ENCODE measurements at places on chromosomes 1 and 21.

GRCh38 chr1:225875044-225875815 lies 7.0 kb downstream of the TMEM63A start:
- no peak for DNase-seq

- DNase-seq = no peak
Measured at GRCh38 chr1:36436821-36437220, 13.4 kb downstream of the OSCP1 start.

DNA sequence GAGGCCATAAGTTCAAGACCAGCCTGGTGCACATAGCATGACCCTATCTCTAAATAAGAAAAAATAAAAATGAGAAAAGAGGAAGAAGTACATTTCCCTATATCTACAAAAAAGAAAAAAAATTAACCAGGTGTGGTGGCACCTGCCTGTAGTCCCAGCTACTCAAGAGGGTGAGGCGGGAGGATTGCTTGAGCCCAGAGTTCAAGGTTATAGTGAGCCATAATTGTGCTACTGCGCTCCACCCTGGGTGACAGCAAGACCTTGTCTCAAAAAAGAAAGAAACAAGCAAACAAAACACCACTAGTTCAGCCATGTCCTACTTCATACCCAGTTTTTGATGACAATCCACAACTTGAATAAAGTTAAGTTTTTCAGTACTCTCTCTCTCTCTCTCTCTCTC lies 30.7 kb upstream of the TDRD10 start:
- no peak for DNase-seq

GRCh38 chr1:116164150-116164549 lies 53.0 kb downstream of the MAB21L3 start:
- DNase-seq = no peak

- DNase-seq = no peak
Measured at GRCh38 chr1:50610563-50610962, 187.3 kb upstream of the DMRTA2 start.

GRCh38 chr1:9035226-9035625 lies 9.0 kb upstream of the SLC2A7 start:
- DNase-seq = no peak

DNA sequence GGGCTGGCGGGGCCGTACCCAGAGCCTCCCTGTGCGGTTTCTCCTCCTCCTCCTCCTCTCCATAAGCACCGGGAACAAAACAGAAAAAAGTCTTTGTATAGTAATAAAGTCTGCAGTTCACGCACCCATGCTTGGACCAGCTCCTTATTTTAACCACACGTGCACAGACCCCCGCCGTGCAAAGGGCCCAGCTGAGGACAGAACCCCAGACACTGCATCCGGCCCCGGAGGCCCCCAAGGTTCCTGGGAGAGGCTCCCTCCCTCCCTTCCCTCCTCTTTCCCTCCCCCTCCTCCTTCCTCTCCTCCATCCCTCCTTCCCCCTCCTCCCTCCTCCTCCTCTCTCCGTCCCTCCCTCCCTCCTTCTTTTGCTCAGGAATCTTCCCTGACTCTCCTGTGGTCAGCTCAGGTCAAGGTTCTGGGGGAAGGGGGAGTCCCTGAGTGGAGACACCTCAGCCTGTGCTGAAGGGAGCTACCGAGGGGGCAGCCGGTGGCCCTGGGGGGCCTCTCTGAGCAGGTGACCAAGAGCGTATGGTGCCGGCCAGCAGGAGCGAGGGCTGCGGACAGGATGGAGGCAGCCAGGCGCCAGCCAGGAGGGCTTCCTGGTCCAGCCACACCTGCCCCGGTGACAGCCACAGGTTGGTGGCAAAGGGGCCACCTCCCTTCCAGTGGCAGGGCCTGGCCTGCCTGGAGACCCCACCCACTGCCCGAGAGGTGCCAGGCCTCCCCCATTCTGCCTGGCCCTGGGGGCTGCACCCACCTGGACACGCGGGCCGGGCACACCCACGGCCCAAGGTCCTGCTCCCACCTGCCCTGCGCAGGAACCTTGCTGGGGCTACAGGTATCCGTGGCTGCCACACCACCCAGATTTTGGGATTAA lies 3.2 kb upstream of the TTLL10 start:
- DNase-seq = no peak

GRCh38 chr1:195071461-195071860 lies 1536.8 kb downstream of the KCNT2 start:
- DNase-seq = no peak

- DNase-seq = peak; percentile 24
Measured at GRCh38 chr1:41387667-41388091, 26.4 kb downstream of the FOXO6 start.

GRCh38 chr1:245901037-245901436 lies 606.0 kb downstream of the SMYD3 start:
- no peak for DNase-seq

DNA sequence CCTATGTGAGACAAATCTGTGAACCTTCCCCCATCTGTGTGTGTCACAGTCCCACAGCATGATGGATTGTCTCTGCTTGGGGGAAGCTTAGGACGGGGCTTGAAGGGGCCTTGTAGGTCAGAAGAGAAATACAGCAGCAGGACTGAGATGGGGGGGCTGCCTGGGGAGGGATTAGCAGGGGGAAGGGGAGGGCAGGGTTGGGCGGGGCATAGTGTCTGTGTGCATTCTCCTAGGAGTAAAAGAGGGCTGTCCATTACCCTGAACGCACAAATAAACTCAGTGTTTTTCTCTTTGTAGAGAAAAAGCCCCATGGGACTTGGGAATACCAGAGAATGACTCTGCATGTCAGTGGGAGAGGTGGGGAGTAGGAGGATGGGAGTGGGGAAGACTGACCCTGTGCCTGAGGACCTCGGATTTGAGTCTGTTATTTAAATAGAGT lies 16.4 kb downstream of the RNF220 start:
- no peak for DNase-seq

GRCh38 chr1:166164995-166165660 lies 1.7 kb downstream of the FAM78B start:
- no peak for DNase-seq

- no peak for DNase-seq
Measured at GRCh38 chr1:207145401-207146058, 41.5 kb downstream of the C4BPA start.

DNA sequence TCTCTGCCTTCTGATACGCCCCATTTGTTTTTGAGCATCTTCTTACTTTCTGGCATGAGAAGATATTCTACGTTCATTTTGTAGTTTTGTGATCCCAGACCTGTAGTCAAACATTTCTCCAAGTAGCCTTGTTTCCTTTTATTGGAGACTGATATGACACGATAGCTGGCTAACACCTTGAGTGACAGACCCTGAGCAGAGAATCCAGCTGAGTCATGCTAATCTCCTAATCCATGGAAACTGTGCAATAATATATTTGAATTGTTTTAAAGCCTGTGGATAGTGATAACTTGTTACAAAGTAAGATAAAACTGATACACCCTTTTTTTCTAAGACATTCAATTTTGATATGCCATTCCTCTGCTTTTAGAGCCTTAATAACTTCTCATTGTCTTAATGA lies 1.2 kb upstream of the IFI44L start:
- DNase-seq = no peak

GRCh38 chr1:157310401-157310800 lies 172.2 kb upstream of the ETV3 start:
- no peak for DNase-seq

DNA sequence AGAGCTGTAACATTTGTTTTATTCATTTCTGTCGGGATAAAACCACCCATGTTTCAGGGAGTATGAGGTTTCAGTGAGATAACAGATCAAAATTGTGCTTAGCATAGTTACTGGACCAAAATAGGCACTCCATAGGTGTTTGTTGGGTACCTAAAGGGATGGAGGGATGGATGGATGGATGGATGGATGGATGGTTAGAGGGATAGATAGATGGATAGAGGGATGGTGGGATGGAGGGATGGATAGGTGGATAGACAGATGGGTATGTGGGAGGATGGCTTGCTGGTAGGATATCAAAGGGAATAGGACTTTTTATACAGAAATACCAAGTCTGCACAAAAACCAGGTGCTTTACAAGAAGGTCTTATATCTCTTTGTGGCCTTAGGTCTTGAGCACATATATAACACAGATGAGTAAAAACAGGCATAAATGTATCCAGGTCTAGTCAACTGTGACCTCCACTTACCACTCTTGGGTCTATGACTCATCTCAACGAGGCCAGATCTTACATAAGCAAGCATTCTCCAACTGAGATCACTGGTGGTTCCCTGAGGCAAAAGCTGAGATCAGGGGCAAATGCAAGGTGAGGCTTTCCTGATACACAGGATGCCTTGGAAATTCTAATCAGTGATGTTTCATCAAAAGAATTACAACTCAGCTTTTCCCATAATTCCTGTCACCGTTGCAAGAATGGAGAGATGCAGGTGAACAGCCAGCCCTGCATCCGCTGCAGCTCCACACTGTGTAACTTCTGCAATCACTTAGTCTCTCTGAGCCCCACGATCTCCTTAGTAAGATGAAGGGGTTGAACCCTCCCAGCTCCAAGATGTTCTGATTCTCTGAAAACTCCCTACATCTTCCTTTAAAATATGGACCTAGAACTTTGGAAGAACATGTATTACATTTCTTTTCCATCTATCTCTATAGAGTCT lies 32.0 kb downstream of the PTAFR start:
- DNase-seq = no peak

DNA sequence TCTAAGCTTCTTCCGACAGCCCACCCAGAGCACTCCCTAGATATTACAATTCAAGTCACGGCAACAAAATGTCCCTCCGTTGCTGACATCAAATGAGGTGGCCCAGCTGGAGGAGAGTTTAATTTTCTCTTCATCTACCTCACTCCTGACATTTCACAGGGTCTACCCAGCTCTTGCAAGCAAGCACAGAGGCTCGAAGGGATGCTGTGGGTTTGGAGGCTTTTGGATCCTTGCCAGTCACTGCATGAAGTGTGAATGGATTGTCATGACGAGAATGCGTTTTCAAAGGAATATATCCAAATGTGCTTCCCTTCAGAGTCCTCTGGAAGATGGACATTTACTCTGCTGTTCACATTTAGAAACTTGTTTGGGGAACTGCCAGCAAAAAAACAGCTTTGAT lies 33.5 kb downstream of the CAPN8 start:
- peak; percentile 64 for DNase-seq

DNA sequence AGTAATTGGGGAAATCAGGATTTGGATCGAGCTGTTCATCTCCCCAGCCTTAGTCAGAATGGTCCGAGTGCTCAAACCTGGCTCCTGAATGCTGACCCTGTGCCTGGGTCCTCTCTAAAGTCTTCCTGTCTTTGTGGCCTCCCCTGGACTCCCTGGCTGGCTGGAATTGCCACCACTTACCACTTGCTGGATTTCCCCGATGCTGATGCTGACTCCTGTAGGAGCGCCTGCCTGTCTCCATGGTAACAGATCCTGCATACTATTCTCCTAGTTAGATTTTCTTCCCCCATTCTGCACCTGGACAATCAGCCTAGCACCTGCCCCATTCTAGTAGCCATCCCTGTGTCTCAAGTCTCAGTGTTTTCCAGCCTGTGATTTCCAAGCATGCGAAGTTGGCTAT lies 382.2 kb upstream of the ESRRG start:
- no peak for DNase-seq

DNA sequence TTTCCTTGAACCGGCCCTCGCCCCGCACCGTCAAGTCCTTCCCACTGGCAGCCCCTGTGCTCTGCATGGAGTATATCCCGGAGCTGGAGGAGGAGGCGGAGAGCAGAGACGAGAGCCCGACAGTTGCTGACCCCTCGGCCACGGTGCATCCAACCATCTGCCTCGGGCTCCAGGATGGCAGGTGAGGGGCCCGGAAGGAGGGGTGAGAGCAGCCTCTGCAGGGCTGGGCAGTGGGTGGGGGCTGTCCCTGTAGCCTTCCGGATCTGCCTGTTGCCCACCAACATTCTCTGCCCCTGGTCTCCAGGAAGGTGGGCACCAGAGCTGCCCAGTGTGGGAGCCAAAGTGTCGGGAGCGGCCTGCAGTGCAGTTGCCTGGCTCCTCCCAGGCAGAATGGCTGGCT lies 99.2 kb upstream of the ACTL8 start:
- DNase-seq = no peak

- peak; percentile 83 for DNase-seq
Measured at GRCh38 chr1:163410073-163410999, 88.6 kb downstream of the NUF2 start.

- no peak for DNase-seq
Measured at GRCh38 chr1:60118085-60118484, 44.5 kb upstream of the C1orf87 start.

- DNase-seq = no peak
Measured at GRCh38 chr1:187078321-187078720, 249.6 kb downstream of the PLA2G4A start.

DNA sequence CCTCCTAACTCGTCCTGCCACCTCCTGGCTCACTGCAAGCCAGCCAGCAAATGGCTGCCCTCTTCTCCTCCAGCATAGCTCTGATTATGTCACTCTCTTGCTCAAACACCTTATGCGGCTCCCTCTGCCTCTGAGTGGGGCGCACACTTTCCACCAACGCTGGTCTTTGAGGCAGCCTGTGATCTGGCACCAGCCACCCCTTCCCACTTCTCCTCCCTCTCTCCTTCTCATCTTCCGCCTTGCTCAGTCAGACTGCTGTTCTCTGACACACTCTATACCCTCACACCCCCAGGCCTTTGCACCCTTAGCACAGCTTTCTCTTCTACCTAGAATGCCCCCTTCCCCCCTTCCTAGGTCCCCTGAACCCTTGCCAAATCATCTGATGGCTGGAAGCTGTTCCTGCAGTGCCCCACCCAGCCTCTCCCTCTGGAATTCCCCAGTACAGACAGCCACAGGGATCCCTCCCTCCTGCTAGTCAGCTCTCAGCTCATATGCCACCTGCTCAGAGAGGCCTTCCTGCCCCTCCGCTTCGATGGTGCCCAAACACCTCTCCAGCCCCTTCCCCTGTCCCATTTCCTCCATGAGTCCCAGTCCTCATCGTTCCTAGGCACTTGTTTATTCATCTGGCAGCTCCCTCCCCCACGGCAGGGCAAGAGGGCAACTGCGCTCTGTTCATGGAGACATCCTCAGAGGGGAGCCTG lies 21.7 kb upstream of the PEF1 start:
- peak; percentile 83 for DNase-seq

GRCh38 chr1:234778221-234779159 lies 168.5 kb upstream of the IRF2BP2 start:
- no peak for DNase-seq

- DNase-seq = no peak
Measured at GRCh38 chr1:53593758-53594380, 134.7 kb downstream of the DMRTB1 start.

DNA sequence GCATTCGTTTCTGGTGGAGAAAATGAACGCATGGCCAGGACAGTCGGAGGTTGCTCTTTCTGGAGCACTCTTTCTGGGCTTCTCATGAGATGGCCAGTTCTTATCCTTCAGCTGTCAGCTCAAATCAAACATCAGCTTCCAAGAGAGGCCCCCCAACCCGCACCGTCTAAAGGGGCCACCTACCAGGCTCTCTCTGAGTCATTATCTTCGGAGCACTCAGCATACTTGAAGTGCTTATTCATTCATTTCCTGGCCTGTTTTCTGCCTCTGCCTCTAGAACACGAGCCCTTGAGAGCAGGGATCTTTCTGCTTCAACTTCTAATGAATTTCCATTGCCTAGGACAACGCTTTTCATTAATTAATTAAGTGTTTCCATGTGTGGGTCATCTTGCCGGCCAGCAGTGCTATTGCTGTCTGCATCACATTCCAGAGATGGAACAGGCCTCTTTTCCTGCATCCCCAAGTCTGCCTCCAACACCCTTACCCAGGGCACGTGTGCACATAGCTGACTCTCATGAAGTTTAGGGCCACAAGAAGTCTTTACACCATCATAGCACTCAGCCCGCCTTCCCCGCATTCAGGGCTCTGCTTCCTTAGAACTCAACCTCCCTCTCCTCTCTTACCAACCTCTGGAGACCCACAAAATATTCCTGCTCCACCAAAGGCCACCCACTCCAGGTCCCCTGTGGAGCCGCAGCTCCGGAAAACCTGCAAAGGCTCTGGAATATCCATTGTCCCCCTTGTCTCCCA lies 52.1 kb upstream of the LAPTM5 start:
- no peak for DNase-seq
